Hematopoietic multipotent progenitor cell treated with erythropoietin and hydrocortisone succinate and interleukin-3 and kit ligand, for 17 days (in vitro differentiated cells): ENCODE measurements at places on chromosomes 13 and 19.
A peak's percentile ranks its signal among the peaks of the same experiment; 100 is the strongest.

GRCh38 chr13:98289339-98289945 is 112.4 kb upstream of the RNF113B start:
- no peak for DNase-seq

DNA sequence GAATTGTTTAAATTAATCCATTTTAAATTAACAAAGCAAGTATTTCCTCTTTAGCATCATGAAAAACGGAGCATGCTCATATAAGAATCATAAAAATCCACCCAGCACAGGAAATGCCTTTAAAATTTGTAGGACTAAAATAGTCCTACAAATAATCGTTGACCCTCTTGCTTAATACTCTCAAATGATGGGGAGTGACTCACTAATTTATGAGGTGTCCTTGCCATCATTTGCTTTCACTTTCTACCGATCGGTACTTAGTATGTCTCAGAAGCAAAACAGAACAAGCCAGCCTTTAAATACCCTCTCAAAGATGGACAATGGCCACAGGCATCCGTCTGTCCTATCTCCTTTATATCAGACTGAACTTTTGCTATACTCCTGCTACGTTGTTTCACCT is 97.2 kb downstream of the SUCLA2 start:
- no peak for DNase-seq

- DNase-seq, result no peak
Observed at GRCh38 chr13:100536643-100537180, 51.9 kb downstream of the GGACT start.

- no peak for DNase-seq
Observed at GRCh38 chr19:18875726-18876125, 20.2 kb downstream of the CERS1 start.

DNA sequence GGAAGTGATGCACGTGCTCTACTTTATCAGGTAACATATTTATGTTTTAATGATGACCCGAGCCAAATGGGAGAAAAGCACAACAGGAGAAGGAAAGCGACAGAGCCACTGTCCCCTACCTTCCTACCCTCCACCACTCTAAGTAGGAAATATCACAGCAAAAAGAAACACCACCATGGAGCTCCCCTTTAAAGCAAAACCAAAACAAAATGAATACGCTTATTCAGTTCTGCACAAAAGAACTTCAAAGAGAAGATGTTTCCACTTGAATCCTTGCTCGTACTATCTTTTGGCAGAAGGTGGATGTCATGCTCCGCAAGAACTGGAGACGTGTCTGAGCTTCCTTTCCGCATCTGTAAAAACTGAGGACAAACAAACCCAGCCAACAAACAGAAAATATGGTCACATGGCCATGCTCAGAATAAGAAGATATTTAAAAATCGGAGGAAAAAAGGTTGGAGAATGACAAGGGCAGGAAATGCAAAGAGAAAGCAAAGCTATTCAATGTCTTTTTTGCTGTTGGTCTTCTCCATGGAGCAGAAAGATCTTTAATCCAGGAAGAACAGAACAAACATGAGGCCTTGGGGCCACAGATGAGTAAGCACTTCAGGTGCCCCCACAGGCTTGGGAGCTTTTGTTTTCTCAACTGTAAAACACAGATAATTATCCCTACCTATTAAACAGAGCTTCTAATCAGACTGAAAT is 19.5 kb downstream of the N4BP2L1 start:
- DNase-seq, result no peak

DNA sequence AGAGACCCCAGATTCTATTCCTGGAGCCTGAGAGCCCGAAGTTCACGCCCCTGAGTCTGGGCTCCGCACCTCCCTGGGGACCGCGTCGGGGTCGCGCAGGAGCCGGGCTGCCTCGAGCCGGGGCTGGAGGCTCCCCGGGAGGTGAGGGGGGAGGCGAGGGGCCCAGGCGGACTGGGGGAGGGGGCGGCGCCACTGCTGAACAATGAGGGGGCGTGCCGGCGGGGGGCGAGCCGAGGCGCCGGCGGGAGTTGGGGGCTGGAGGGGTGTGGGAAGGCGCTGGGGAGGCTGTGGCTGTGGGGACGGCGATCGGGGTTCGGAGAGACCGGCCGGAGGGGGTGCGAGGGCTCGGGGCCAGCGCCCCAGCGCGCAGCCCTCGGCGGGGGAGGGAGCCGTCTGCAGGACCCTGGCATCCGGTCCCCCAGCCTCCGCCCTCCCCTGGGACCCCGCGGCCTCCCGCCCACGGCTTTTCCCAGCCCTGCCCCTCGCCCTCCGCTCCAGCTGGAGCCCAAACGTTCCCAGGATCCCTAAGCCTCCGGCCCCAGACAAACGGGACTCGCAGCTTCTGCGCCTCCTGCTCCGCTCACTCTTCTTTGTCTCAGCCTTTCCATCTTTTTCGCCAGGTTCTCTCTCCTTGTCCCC is 922 bp downstream of the PLEKHG2 start:
- no peak for DNase-seq

- peak; percentile 30 for DNase-seq
Observed at GRCh38 chr13:53151336-53152056, 122.9 kb downstream of the OLFM4 start.

DNA sequence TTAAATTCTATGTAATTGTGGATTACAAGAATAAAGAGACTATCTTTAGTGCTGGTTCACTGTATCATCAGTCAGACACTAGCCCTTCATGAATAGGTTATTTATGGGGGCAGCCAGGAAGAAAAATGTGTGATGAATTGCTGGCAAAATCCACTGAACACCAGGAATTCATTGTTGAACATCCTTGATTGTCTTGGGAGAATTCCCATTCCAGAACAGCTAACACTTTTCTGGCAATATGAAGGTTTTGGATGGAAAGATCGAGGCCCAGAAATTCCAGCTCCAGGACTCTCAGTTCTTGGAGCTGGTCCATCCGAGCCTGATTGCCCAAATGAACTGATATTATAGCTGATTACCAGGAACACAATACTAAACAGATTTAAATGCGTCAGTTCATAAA is 11.5 kb upstream of the SPART start:
- DNase-seq, result no peak

DNA sequence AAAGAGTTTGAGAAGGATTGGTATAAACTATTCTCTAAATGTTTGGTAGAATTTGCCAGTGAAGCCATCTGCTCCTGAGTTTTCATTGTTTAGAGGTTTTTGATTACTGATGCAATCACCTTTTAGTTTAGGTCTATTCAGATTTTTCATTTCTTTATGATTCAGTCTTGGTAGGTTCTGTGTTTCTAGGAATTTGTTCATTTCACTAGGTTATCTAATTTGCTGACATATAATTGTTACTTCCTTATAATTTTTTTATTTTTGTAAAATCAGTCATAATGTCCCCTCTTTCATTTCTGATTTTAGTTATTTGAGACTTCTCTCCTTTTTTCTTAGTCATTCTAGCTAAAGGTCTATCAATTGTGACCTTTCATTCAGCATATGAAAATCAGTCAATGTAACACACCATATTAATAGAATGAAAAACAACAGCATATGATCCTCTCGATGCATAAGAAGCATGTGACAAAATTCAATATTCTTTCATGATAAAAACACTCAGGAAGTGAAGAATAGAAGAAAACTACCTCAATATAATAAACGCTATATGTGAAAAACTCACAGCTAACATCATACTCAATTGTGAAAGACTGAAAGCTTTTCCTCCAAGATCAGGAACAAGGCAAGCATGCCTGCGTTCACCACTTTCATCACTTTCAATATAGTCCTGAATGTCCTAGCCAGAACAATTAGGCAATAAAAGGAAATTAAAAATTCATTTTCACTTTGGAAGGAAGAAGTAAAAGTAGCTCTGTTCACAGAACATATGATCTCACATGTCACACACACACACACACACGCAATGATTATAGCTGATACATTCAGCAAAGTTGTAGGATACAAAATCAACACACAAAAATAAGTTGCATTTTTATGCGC is 149.1 kb downstream of the COG6 start:
- DNase-seq, result no peak

GRCh38 chr19:30342901-30343300 is 29.3 kb upstream of the ZNF536 start:
- DNase-seq, result no peak

GRCh38 chr13:80054806-80055205 is 286.1 kb downstream of the SPRY2 start:
- DNase-seq, result no peak

DNA sequence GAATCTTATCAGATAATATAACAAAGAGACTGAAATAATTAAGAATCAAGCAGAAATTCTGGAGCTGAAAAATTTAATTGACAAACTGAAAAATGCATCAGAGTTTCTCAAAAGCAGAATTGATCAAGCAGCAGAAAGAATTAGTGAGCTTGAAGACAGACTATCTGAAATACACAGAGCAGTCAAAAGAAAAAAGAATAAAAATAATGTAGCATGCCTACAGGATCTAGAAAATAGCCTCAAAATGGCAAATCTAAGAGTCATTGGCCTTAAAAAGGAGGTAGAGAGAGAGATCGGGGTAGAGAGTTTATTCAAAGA is 39.2 kb downstream of the CAB39L start:
- no peak for DNase-seq

DNA sequence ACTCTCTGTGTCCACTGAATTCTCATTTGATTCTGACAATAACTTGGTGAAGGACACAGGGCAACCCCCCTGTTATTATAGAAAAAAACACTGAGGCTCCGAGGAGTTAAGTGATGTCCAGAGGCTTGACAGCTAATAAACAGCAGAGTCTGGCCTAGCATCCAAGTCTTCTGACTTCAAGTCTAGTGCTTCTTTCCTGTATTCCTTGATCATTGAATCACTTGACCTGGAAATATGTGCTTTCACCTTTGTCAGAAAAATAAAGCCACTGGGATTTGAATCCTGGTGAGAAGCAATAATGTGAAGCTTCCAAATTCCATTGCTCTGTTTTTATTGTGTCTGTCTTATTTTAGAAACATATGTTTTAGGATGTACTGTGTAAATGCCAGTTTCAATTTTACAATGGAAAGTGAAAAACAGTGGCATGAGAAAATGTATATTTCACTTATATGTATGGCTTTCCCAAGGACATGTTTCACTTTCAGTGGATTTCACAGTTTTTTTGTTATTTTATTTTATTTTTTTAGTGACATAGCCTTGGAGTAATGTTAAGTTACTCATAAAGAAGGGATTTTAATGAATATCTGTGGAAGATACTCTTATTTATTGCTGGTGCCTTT is 190.2 kb downstream of the GPC6 start:
- DNase-seq, result no peak

DNA sequence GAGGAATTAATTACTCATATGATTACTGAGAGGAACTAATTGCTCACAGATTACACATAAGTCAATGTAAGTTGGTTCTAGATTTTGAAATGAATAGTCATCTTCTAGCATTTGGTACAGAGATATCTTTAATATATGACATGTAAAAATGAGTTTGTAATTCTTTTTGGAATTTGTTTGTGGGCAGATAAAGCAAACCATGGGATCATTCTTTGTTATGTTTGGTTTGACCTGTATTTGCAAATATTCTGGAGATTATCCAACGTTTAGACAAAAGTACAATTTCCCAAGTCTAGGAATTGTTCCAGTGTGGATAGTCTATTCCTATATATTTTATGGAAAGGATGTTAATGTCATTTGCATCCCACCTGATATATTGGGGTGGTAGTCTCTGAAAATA is 309.6 kb upstream of the EDNRB start:
- no peak for DNase-seq

GRCh38 chr13:43905435-43906031 is 25.8 kb downstream of the LACC1 start:
- DNase-seq, result peak; percentile 71

GRCh38 chr13:21671620-21672286 is 880 bp downstream of the FGF9 start:
- DNase-seq, result no peak

DNA sequence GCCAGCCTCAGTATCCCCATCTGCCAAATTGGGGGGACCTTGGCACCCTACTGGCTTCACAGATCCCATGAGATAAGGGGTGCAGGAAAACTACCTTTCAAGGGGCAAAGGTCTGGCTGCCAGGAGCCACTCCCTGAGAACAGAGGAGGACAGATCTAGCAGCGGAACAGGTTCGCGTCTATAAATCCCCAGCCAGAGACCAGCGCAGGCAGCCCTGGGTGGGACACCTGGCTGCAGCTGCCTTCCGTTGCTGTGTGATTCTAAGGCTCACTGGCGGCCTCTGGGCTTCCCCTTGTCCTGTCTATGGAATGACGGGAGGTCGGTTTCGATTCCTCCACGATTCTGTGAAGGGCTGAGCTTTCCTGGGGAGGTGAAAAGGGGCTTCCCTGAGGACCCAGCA is 7.3 kb downstream of the RELB start:
- DNase-seq, result no peak

DNA sequence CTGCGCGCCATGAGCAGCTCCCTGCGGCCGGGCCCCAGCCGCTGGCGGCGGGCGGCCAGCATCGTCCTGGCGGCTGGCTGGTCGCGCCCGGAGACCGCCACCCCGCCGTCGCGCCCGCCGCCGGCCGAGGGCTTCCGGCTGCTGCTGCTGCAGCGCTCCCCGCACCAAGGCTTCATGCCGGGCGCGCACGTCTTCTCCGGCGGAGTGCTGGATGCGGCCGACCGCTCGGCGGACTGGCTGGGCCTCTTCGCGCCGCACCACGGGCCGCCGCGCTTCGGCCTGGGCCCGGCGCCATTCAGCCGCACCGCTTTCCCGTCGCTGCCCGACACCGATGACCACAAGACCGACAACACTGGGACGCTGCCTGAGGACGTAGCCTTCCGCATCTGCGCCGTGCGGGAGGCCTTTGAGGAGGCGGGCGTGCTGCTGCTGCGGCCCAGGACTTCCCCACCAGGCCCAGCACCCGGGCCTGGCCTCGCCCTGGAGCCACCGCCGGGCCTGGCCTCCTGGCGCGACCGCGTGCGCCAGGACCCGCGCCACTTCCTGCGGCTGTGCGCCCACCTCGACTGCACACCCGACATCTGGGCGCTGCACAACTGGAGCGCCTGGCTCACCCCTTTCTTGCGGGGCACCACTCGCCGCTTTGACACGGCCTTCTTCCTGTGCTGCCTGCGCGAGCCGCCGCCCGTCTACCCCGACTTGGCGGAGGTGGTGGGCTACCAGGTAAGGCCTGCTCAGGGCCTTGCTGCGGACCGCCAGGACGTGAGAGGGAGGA is 518 bp downstream of the NUDT19 start:
- peak; percentile 48 for DNase-seq

DNA sequence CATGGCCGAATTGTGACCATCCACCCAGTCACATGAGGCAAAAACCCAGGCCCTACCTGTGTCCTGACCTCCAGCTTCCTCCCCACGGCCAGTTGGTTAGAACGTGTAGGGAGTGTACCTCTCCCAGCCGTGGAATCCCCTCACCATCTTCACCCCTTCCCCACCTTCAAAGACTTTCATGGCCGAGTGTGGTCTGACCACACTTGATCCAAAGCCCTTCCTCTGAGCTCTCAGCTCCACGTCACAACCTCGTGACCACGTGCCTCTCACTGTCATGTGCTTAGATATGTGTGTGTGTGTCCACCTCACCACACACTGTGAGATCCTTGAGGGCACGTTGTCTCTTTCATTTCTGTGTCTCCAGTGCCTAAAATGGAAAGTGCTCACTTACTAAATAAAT is 48.6 kb upstream of the UBE2L5 start:
- no peak for DNase-seq

- DNase-seq, result no peak
Observed at GRCh38 chr19:29247471-29247870, 34.5 kb upstream of the UQCRFS1 start.
